Aorta (tissue), 5 donors: ENCODE measurements at places on chromosomes 7 and 10.

DNA sequence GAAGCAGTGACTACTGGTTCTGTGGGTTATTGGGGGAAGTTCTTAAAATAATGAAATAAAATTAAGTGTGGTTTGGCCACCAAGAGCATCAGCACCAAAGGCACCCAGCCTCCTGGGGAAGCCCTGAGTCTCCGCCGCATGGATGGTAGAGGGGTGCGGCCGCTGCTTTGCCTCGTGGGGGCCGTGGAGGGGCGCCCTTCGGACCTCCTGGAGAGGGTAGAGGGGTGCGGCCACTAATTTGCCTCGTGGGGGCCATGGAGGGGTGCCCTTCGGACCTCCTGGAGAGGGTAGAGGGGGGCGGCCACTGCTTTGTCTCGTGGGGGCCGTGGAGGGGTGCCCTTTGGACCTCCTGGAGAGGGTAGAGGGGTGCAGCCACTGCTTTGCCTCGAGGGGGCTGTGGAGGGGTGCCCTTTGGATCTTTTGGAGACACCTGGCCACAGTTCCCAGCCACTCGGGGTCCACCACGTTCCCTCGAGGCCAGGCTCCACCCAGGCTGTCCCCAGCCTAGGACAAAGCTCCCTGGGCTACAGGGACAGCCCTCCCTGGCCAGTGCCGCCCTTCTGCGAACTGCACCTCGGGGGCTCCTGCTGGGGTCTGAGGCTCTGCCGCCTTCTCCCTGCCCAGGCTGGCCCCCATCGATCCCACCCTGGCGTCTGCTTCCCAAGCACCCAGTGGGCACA, 535.1 kb downstream of the PTPRN2 start:
- peak; percentile 45 for DNase-seq

GRCh38 chr7:88760136-88760515, 626 bp downstream of the ZNF804B start:
- DNase-seq = no peak

DNA sequence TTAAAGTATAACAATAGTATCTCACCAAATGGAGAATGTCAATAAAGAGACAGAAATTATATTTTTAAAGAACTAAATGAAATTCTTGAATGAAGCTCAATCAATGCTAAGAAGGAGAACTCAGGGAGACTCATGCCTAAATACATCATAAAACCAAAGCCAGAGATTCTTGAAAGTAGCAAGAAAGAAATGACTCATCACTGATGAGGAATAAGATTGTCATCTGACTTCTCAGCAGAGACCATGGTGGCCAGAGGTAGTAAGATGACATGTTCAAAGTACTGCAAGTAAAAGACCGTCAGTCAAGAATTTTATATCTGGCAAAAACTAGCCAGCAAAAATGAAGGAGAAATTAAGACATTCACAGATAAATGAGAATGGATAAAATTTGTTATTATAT, 399.0 kb downstream of the GRID1 start:
- no peak for DNase-seq

DNA sequence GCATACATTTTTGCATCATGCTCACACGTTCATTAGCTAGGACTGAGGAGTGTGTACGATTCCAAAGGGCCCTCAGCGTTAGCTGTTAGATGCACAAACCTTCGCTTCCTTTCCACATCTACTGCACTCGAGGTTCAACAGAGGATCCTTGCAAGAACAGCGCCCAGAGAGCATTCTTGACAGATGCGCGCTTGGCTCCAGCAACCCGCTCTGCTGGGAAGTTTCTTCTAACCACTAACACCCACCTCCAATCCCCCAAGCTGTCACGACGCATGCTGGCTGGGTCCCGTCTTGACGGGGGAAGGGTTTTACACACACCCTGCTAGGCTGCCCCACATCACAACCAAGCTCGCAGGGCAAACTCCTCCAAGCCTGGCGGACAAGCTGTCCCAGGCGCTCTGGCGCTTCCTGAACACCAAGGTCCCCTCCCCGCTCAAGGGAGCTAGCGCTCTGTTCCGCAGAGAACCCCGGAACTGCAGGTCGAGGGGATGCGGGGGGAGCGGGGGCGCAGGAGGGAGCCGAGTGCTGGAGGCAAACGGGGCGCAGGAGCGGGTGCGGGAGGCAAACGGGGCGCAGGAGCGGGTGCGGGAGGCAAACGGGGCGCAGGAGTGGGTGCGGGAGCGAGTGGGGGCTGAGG, 653 bp upstream of the ADRB1 start:
- DNase-seq = peak; percentile 49

- DNase-seq = no peak
These were observed 7.4 kb downstream of the ZNF488 start for GRCh38 chr10:47376522-47377220.

GRCh38 chr7:48964074-48964473, 39.7 kb downstream of the CDC14C start:
- no peak for DNase-seq
